ENCODE measurements at places on chromosomes 3 and 15.

GRCh38 chr3:46091046-46091445 is 63.8 kb upstream of the XCR1 start:
- DNase-seq, result no peak
- no peaks in the 10 kb centered on the region for H3K27me3 ChIP-seq
- no peak overlapping the region for H3K27ac ChIP-seq
- peaks cover 3% of the 10 kb centered on the region for H3K4me1 ChIP-seq
- H3K36me3 ChIP-seq, result no peaks in the 10 kb centered on the region

DNA sequence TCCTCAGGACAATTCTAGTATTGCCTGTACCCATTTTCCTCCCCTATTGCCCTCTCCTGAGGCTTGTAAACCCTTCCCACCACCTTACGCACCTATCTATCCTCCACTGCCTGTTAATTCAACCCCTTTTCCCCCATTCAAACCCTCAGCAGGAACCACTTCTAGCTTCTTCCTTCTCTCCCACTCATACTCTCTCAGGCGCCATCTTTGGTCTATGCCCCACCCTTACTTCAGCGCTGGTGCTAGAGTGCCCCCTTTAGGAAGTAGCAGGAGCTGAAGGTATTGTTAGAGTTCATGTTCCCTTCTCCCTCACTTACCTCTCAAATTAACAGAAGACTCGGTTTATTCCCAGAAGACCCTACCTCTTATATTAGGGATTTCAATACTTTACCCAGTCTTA is 121.8 kb upstream of the NLGN1 start:
- H3K27ac ChIP-seq, result no peak overlapping the region
- H3K27me3 ChIP-seq, result no peaks in the 10 kb centered on the region
- H3K36me3 ChIP-seq, result no peaks in the 10 kb centered on the region
- H3K4me1 ChIP-seq, result no peaks in the 10 kb centered on the region
- DNase-seq, result no peak
- H3K4me3 ChIP-seq, result no peak overlapping the region

DNA sequence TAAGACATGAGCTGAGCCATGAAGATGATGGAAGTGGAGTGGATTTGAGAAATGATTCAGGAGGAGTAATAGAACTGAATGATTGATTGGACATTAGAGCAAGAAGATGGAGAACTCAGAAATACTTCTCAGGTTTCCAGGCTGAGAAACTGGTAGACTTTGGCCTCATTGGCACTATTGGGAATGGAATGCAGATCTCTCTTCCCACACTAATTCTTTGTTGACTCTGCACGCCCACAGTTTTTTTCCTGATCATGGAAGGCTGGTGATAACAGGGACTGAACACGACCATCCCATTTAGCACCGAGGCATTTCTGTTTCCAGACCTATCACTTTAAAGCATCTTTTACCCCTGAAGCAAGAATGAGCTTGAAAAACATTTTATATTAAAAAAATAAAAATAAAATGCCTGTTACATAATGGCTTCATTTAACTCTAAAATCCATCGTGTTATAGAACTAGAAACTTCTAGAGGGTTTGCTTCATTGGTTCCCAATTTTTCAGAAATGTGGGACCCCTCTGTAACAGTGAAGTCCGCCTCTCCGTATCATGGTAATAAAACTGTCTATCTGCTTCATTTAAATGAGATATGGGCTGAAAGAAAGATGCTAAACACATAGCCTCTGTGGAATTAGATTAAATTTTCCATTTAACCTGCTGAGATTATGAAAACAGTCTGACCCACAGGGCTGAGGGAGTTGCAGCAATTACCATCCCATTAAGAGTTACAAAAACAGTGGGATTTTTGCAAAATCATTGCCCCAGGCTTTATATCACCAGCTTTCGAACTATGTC is 562.0 kb upstream of the CFAP20DC start:
- DNase-seq, result no peak
- no peaks in the 10 kb centered on the region for H3K27me3 ChIP-seq
- no peak overlapping the region for H3K27ac ChIP-seq
- H3K4me3 ChIP-seq, result no peak overlapping the region
- H3K4me1 ChIP-seq, result no peaks in the 10 kb centered on the region

- H3K4me1 ChIP-seq, result no peaks in the 10 kb centered on the region
- no peak for DNase-seq
- H3K4me3 ChIP-seq, result no peak overlapping the region
- H3K36me3 ChIP-seq, result no peaks in the 10 kb centered on the region
- H3K27ac ChIP-seq, result no peak overlapping the region
- no peaks in the 10 kb centered on the region for H3K27me3 ChIP-seq
Observed at GRCh38 chr3:81621277-81621676, 140.2 kb downstream of the GBE1 start.

- peak overlapping the region; percentile 77 for H3K27ac ChIP-seq
- H3K4me1 ChIP-seq, result peaks cover 25% of the 10 kb centered on the region
- no peaks in the 10 kb centered on the region for H3K36me3 ChIP-seq
- DNase-seq, result peak; percentile 89
Observed at GRCh38 chr3:195154793-195155535, 116.0 kb downstream of the XXYLT1 start.

GRCh38 chr3:40287248-40287647 is 22.3 kb upstream of the EIF1B start:
- H3K27me3 ChIP-seq, result no peaks in the 10 kb centered on the region
- H3K4me3 ChIP-seq, result no peak overlapping the region
- H3K36me3 ChIP-seq, result no peaks in the 10 kb centered on the region
- no peak overlapping the region for H3K27ac ChIP-seq
- no peak for DNase-seq

DNA sequence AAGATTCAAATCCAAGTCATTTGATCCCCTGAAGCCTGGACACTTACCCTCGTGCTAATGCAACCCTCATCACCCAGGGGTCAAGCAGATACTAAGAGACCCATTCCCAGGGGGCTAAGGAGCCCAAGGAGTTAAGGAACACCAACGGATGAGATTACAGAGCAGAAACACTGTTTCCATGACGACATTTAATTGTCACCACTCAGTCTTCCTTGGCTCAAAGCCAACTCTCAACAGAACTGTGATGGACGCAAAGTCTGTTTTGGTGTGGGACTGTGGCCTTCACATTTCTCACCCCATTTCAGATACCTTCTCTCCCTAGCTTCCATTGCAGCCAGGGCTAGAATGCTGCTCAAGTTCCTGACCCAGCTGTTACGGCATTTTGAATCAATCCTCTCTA is 383.5 kb upstream of the WNT5A start:
- no peak overlapping the region for H3K27ac ChIP-seq
- H3K27me3 ChIP-seq, result no peaks in the 10 kb centered on the region
- H3K4me1 ChIP-seq, result no peaks in the 10 kb centered on the region
- H3K36me3 ChIP-seq, result no peaks in the 10 kb centered on the region
- no peak for DNase-seq
- no peak overlapping the region for H3K4me3 ChIP-seq

DNA sequence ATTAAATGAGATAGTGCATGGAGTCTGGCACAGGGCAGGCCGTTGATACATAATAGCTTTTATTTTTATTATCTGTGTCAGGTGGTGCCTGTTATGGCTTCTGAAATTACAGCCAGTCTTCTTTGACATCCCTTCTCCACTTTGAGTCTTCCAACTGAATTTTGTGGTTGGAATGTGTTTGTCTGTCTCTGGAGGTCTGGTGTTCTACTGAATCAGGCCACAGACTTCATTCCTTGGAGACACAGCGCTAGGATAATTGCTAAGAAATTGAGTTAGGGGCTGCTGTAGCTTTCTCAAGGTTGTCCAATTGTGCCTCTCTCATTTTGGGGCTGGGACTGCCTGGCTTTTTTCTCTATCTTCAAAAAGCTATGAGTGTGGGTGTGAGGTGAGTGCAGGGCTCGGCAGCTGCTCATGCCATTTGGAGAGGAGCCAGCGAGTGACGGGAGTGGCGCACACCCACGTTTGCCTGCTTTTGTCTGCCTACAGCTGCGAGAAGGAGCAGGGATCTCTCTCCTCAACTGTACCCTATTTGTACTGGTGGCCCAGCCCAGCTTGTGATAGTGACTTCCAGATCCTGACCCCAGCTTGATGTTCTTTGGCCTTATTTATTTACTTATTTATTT is 49.8 kb upstream of the SYN2 start:
- no peak overlapping the region for H3K27ac ChIP-seq
- H3K27me3 ChIP-seq, result no peaks in the 10 kb centered on the region
- no peak overlapping the region for H3K4me3 ChIP-seq
- no peaks in the 10 kb centered on the region for H3K36me3 ChIP-seq
- no peaks in the 10 kb centered on the region for H3K4me1 ChIP-seq

DNA sequence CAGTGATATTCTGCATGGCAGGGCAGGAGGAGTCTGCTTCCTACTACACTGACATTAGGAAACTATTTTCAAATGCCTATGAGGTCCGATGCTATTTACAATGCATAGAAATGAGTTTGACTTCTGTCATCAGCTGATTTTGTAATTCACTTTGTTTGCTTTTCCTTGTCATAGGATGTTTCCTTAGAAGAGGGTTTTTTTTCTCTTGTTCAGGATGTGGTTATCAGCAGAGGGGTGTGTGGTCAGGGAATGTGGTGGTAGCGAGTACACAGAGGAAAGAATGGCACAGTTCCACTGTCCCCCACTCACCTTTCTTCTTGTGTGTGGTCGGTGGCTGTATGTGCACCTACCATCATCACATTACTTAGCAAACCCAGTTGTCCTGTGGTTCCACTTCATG is 231.5 kb downstream of the LRTM1 start:
- no peaks in the 10 kb centered on the region for H3K4me1 ChIP-seq
- H3K36me3 ChIP-seq, result no peaks in the 10 kb centered on the region
- no peaks in the 10 kb centered on the region for H3K27me3 ChIP-seq

Measured in psoas muscle (tissue), 8 donors.